ENCODE measurements at places on chromosomes 11 and 22.

DNA sequence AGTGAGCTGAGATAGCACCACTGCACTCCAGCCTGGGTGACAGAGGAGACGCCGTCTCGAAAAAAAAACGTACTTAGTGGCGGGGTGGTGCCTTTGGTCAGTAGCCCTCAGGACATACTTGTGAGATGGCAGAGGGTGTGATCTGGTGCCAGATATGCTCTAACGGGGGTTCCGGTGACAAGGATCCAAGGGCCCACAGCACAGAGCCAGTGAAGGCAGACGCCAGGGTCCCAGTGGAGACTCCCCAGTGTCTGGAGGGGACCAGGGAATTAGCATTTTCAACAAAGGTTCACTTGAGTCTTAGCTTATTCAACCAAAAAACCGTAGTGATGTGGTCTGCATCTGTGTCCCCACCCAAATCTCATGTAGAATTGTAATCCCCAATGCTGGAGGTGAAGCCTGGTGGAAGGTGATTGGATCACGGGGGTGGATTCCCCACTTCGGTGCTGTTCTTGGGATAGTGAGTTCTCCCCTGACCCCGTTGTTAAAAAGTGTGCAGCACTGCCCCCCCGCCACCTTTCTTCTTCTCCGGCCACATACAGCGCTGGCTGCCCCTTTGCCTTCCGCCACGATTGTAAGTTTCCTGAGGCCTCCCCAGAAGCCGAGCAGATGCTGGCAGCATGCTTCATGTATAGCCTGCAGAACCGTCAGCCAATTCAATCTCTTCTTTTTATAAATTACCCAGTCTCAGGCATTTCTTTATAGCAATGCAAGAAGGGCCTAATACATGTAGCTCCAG is 26.6 kb upstream of the OSBPL5 start:
- DNase-seq, result no peak

GRCh38 chr11:85893395-85893794 is 38.2 kb downstream of the CCDC83 start:
- no peak for DNase-seq

GRCh38 chr11:130726234-130727037 is 189.8 kb downstream of the SNX19 start:
- DNase-seq, result no peak

- DNase-seq, result no peak
These were observed 6.7 kb downstream of the OR6M1 start for GRCh38 chr11:123799438-123799837.

DNA sequence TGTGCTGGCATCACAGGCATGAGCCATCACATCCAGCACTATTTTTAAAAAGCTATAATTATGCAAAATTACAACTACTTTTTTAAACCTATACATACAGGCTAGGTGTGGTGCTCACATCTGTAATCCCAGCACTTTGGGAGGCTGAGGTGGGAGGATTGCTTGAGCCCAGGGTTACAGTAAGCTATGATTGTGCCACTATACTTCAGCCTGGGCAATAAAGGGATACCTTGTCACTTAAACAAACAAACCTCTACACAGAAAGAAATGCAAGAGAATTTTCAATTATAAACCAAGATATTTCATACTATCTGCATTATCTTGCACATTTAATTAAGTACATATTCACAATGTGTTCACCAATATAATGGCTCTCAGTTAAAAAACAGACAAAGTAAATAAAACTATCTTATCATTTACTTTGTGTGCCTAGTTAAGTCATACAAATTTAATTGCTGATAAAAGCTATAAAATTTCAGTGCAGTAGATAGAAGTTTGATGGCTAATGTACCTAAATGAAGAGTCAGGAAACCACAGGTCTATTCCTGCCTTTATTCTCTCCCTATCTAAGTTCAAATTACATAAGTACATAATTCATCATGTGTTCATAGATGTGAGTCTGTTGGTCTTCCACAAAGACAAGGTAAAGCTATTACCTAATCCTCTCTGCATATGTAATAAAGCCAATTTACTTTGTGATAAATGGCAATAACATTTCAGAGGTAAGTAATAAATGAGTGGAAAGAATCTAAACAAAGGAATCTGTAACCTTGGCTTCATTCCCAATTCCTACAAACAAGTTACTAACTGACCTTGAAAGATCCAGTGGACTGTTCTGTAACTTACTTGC is 9.0 kb upstream of the RDX start:
- no peak for DNase-seq

GRCh38 chr11:69230856-69231425 is 63.0 kb upstream of the MYEOV start:
- DNase-seq, result no peak

- DNase-seq, result no peak
These were observed 96.5 kb downstream of the ME3 start for GRCh38 chr11:86575927-86576326.

DNA sequence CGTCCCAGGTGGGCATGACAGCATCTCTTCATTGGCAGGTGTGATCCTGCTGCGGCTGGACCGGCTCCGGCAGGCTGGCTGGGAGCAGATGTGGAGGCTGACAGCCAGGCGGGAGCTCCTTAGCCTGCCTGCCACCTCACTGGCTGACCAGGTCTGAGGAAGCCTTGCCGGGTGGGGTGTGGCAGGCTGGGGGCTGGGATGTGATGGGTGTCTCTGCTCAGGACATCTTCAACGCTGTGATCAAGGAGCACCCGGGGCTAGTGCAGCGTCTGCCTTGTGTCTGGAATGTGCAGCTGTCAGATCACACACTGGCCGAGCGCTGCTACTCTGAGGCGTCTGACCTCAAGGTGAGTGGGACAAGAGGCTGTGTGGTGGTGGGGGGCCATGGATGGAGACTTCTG is 3.5 kb downstream of the LARGE2 start:
- no peak for DNase-seq

GRCh38 chr11:62015615-62016014 is 48.2 kb upstream of the FTH1 start:
- DNase-seq, result no peak

DNA sequence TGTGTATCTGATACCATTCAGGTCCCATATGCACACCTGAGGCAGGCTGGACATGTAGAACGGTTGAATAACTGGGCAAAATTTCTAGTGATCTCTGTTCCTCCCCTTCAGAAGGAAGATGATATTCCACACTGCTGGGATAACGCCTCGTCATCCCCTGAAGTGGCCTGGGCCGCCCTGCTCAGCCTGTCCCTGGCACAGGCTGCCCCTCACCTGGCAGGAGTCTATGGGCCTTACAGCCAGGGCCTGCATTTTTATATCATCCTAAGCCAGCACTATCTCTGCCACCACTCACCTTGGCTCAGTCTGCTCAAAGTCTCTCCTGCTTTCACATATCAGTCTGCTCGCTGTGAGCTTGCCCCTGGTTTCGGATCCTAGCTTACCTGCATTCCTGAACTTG is 209.2 kb downstream of the CSNK2A3 start:
- no peak for DNase-seq

DNA sequence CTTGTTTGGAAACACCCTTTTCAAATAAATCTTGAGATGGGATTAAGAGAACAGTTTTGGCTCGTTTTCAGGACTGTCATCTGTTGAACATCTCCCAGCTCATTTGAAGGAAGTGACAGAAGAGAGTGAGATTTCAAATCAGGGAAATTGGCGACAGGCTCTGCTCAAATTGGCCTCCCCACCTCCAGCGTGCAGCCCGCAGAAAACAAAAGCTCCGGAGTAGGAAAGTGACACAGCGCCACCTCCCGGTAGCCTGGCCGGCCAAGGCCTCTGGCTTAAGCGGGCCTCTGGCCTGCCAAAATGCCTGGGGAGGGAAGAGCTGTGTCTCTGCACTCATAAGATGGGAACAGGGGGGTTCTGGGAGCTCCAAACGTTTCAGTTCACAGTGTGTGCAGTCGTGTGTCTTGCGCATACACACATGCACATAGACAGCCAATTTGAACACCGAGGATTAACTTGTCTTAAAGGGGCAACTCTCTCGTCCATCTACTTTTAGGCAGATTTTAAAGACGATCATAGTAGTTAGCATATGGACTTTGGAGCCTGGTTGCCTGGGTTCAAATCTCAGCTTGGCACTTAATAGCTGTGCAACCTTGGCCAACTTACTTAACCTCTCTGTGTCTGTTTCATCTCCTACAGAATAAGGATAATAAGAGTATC is 132.7 kb upstream of the RCN1 start:
- DNase-seq, result no peak

- no peak for DNase-seq
These were observed 32.6 kb downstream of the CAPN1 start for GRCh38 chr11:65214212-65214845.

DNA sequence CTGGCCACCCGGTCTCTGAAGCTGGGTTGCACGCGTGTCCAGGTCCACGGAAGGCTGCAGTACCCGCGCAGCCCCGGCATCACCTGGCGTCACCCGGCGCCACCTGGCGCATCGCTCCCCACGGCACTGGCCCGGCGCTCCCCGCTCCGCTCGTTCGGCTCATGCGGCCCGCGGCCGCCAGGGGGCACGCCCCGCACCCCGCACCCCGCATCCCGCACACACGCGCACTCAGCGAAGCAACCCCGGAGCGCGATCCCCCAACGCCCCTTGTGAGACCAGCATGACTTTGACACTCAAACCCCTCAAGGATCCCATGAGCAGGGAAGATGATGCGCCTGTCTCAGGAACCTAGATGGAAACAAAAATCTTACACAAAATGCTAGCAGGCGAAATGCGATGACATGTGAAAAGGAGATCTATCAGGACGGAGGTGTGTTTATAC is 11.9 kb downstream of the B3GNT6 start:
- DNase-seq, result no peak

- DNase-seq, result no peak
These were observed 4.6 kb downstream of the MN1 start for GRCh38 chr22:27796829-27797519.

- DNase-seq, result no peak
These were observed 18.6 kb downstream of the ARHGEF12 start for GRCh38 chr11:120354779-120355178.

DNA sequence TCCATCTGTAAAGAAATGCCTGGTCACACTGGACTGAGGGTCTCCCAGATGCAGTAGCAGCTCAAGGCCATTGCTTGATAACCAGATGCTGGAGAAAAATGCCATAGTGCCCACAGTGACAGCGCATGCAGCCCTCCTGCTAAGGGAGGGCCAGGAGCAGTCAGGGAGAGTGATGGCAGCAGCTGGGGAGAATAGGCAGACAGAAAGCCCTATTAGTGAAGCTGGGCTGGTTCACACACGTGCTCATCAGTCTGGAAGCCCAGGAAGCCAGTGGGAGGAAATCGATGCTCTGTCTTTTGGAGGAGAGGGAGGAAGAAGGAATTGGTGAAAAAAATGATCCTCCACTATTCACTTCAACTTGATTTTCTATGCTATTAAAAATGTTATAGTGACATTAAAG is 82.9 kb downstream of the OSBP2 start:
- DNase-seq, result no peak

DNA sequence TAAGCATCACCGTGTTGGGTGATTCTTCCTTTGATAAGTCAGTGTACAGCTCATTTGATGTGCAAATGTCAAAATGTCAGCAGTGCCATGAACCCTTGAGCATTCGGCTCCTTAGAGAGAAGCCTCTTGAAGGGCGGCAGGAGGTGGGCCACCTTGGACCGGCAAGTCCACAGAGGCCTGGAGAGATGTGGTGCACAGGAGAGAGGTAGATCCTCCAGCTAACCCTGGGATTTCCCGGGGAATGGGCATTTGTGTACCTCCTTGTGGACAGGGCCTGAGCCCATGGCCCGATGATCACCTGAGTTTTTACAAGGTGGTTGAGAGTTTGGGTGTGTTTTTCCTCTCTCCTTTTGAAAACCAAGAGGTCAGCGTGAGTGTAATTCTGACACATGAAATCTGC is 133.2 kb upstream of the RCN1 start:
- no peak for DNase-seq

DNA sequence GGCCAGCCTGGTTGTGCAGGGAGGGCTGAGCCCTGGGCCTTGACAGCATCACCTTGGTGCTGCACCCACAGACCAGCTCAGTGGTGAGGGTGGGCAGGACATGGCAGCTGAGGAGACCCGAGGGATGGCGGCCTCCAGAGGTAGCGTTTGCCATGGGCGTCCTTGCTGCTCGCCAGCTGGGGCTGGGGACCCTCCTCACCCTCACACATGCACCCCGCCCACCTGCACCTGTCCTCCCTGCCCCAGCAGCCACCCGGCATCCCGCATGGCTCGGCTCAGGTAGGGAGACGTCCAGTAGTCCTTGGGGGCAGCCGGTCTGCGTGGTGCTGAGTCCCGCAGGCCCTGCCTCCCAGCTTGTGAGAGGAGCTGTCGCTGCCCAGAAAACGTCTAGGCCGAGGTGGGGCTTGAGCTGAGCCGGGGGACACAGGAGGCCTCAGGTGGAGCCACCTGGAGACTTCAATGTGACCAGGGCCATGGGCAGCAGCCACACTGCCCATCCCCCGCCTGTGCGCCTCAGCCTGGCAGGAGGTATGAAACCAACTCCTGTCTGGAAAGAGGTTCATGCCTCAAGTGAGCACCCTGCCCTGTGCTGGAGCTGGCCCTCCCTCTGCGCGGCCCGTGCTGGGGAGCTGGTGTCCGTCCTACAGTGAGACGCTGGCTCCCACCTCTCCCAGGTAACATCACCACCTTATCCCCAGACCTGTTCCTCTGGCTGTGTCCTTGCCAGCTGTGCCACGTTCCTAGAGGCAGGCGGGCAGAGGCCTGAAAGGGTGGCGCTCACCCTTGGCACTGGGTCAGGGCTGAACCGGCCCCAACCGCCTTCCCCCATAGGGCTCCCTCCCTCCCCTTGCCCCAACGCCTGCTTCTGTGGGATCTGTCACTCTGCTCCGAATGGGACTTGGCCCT is 3.3 kb upstream of the TRABD start:
- DNase-seq, result no peak

DNA sequence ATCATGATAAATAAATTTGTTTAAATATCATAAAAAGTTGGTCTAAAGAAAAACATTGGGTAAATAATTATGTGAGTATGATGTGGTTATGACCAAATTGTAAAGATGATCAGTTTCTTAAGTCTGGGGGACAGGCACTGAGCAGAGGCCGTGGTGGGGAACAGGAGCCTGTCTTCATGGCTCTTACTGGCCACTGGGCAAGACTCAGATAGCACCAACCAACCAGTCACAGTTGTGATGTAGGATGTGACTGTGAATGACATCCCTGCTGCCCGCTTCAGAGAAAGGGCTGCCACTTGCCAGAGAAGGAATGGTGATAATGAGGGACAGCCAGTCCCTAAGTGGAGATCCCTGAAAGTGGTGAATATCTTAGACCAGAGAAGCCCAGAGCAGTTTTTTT is 7.0 kb downstream of the PTPRJ start:
- no peak for DNase-seq

DNA sequence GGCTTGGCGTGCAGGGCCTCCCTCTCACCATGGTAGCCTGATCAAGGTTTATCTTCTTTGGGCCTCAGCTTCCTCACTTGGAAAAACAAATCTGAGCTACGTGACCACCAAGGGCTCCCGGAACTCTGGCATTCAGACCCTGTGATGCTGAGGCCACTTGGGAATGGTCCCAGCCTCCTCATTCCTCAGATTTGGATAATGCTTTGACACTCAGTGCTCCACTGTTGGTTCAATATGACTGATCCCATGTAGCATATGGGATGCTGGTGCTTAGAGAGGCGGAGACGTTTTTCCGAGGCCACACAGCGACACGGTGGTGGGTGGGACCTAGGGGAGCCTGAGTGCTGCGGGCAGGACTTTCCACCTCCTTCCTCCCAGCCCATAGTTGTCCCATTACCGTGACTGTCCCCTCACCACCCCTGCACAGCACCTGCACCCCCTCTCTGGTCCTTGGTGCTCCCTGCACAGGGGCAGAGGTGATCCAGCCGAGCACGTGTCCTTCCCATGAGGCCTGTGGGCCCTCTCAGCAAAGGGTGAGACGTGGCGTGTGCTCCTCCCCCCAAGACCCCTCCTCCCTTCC is 23.1 kb downstream of the MB start:
- DNase-seq, result no peak

Measured in GF-D8 (cell line).